Myocyte (in vitro differentiated cells): ENCODE measurements at places on chromosomes 2 and 18. TPM values are rescaled to one million over a fixed set of nuclear protein-coding genes. Genes with fewer than 3 reads are reported as not detected.

The CRYBA2 gene
- total RNA-seq: not detected in 2 replicates

The SLC8A1 gene
- total RNA-seq: 5.2 and 8.3 TPM in 2 replicates

The POTEI gene
- not detected in 2 replicates for total RNA-seq

The ATP8B1 gene
- 3.9 and 7.2 TPM in 2 replicates for total RNA-seq

The COLEC12 gene
- total RNA-seq: 1.5 and 2.7 TPM in 2 replicates

The DOK6 gene
- not detected in 2 replicates for total RNA-seq

The SLC14A1 gene
- total RNA-seq: not detected in 2 replicates

The ZSWIM2 gene
- 0.16 TPM in 1 of 2 replicates, not detected in the other for total RNA-seq

The NCKAP5 gene
- total RNA-seq: 0.31 and 0.53 TPM in 2 replicates

The SERPINB2 gene
- 0.40 and 1.3 TPM in 2 replicates for total RNA-seq

The CNDP1 gene
- not detected in 2 replicates for total RNA-seq

The IL36RN gene
- total RNA-seq: not detected in 2 replicates

The NFE2L2 gene
- total RNA-seq: 78.2 and 107 TPM in 2 replicates

The HES6 gene
- total RNA-seq: 289 and 488 TPM in 2 replicates

The REG3G gene
- not detected in 2 replicates for total RNA-seq

The MTX2 gene
- total RNA-seq: 50.1 and 52.2 TPM in 2 replicates

The ITGA6 gene
- total RNA-seq: 650 and 854 TPM in 2 replicates

The MAP2 gene
- total RNA-seq: 0.40 and 1.3 TPM in 2 replicates

The EFR3B gene
- total RNA-seq: 0.26 and 0.45 TPM in 2 replicates

The NOL4 gene
- not detected in 2 replicates for total RNA-seq

The TOGARAM2 gene
- 1.0 and 1.7 TPM in 2 replicates for total RNA-seq

The RSAD2 gene
- total RNA-seq: not detected in 2 replicates

The LGALSL gene
- 0.57 and 2.0 TPM in 2 replicates for total RNA-seq

The CREG2 gene
- 1.5 and 6.9 TPM in 2 replicates for total RNA-seq

The RMDN2 gene
- total RNA-seq: 23.2 and 26.3 TPM in 2 replicates

The ALPG gene
- not detected in 2 replicates for total RNA-seq

The NXPH2 gene
- total RNA-seq: 0.37 TPM in 1 of 2 replicates, not detected in the other

The SERPINB12 gene
- 0.68 and 1.9 TPM in 2 replicates for total RNA-seq

The BMP10 gene
- total RNA-seq: 0.11 TPM in 1 of 2 replicates, not detected in the other

The LBX2 gene
- total RNA-seq: 0.68 and 1.5 TPM in 2 replicates

The NAT8 gene
- not detected in 2 replicates for total RNA-seq

The SLC9A4 gene
- 0.24 and 0.42 TPM in 2 replicates for total RNA-seq

The UGT1A10 gene
- total RNA-seq: not detected in 2 replicates

The ANKRD53 gene
- total RNA-seq: 1.5 TPM in 1 of 2 replicates, not detected in the other

The KCNE4 gene
- total RNA-seq: 27.1 and 27.9 TPM in 2 replicates

The DSC2 gene
- total RNA-seq: not detected in 2 replicates

The EPB41L3 gene
- not detected in 2 replicates for total RNA-seq

The PFN4 gene
- 1.1 and 2.1 TPM in 2 replicates for total RNA-seq

The C2orf66 gene
- not detected in 2 replicates for total RNA-seq

The GPATCH11 gene
- total RNA-seq: 8.6 and 8.8 TPM in 2 replicates

The ACTG2 gene
- total RNA-seq: 1.2 TPM in 1 of 2 replicates, not detected in the other

The AMER3 gene
- total RNA-seq: not detected in 2 replicates

The PJVK gene
- total RNA-seq: 4.9 and 5.4 TPM in 2 replicates

The KANSL3 gene
- 32.8 and 38.6 TPM in 2 replicates for total RNA-seq

The UGT1A4 gene
- not detected in 2 replicates for total RNA-seq

The ZC3H8 gene
- total RNA-seq: 7.9 and 13.3 TPM in 2 replicates

The SLC38A11 gene
- 0.19 TPM in 1 of 2 replicates, not detected in the other for total RNA-seq

The FOXI3 gene
- total RNA-seq: not detected in 2 replicates
